SK-N-MC (cell line): ENCODE measurements at places on chromosomes 7 and 10.

DNA sequence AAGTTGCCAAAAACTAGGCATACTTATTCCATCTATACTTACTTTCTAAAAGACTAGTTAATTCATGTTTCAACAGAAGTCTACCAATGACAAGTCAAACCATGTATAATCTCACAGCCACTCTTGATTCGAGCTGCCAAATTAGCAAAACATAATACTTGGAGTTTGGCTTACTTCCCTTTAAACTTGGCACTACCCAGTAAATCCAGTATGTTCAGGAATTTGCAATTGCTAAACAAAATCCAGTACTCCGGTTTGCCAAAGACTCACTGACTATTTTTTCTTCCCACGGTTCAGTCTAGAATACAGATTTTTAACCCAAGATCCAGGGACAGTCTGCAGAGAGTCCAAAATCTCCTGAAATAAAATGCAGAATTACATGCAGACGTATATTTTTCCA, 4.6 kb downstream of the OAT start:
- DNase-seq: no peak

DNA sequence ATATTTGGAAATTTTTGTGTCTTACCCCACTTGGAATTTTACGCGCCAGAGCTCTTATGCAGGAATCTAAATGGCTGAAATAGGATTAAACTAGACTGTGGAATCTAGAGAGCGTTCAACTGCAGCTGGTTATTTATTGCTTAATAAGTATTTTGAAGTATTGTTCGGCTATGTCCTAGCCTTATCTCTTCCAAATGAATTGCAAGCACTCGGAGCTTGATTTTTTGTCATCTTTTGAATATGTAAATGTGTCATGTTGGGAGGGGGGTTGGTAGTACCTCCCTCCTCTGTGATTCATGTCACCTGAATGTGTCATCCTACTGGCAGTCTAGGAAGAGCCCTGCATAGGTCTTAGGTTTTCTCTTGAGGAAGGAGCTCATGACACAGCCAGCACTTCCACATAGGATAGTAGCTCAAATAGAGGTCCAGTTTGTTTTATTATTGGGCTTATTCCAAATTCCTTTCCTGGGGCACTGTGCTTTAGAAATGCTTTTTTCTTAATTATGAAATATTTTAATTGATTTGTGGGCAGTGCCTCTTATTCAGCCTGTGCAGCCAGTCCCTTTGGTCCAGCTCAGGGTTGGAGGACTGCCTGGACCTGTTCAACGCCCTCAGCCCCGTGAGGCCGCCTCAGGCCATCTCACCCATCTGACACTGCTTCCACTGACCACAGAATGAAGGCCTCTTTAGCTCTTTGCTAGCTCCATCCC, 22.5 kb upstream of the TRIL start:
- DNase-seq: no peak

- DNase-seq: no peak
These were observed 944.3 kb upstream of the GHITM start for GRCh38 chr10:83195021-83195420.

DNA sequence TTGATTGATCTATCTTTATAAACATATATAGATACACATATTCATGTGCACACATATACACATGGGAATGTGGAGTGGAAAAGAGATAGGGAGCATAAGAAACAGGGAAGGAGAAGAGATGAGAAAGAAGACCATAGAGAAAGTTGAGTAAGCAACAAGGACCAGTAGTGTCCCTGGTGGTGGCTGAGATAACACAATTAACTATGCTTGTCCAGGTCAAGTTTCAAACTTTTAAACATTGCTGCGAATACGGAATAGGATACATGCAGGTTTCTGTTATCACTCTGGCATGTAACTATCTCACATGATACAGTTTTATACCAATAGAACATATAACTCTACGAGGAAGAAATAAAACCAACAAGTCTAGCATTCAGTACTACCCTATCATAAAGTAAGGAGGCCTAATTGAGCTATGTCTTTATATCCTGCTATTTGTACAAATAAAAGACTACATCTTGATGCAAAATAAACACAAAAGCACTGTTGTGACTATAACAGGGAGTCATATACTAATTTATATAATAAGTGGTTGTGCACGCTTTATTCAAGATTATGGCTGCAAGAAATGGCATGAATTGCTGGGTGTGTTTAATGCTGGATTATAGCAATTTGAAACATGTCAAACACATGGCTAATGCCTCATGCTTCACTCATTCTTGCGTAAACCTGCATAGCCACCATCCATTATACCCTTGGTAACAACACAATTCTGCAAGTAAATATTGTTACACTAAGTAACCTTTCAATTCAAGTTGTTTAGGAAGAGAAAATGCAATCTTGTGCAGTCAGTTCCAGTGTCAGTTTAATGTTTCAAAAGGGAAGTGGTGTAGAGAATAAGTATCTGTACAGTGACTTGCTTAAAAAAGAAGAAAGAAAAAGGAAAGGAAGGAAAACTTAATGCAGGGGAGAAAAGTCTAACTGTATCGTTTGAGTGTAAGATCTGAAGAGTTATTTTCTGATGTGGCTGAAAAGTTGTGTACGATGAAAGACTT, 8.2 kb downstream of the FOXP2 start:
- no peak for DNase-seq

DNA sequence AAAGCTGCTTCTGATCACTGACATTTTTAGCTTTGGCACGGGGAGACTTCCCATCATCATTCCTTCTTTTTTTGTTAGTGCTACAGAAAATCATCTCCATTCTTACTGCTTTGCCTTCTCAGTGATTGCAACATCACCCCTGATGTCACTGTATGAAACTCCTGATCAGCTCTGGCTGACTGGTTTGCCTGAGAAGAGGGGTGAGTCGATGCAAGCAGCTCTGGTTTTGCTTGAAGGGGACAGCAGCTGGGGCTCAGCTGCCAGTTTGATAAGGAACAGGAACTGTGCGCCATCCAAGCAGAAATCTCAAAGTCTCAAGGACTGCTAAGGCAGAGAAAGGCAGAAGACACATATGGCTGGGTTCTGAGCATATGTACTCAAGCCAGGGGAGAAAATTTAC, 808.5 kb upstream of the CELF2 start:
- no peak for DNase-seq

GRCh38 chr10:60384011-60384410, 5.7 kb downstream of the ANK3 start:
- DNase-seq: no peak

DNA sequence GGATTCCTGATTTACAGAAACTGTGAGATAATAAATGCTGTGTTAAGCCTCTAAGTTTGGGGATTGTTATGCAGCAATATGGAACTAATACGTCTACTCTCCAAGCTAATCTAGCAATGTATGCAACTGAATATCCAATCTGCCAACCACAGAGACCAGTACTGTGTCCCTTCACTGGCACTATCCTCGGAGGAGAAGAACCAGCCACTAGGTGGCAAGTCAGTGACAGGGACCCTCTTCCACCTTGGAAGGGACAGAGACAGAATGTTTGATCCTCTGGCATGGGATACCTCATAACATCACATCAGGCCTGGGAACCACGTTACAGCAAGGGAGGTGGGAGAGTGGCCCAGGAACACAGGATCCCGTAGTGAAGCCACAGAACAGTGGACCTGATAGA, 96.4 kb downstream of the CREM start:
- DNase-seq: no peak

- no peak for DNase-seq
These were observed 732.7 kb upstream of the AUTS2 start for GRCh38 chr7:68865351-68866199.

DNA sequence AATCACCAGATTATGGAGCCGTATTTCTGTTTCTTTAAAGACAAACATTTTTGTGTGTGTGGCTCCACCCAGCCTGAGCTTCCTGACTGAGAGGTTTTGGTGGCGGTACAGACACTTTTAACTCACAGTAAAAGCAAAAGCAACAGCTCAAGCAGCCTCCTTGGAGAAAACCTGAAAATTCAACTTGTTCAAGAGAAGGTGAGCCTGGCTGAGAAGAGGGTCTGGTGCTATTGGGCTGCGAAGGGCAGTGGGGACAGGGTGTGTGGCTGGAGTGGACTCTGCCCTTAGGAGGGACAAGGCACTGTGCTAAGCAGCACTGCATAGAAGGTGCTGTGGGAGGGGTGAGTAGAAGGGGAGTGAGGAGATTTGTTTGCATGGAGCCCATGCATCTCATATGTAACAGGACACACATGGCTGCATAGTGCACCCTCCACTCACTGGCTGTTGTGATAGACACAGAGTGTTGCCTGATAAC, at the start of gene GIMAP7:
TSS of gene GIMAP7 (plus strand) at position 125 of the 475 bp plus-strand sequence. CDS start 5,103 bp downstream, outside the sequence.
- no peak for DNase-seq
